ENCODE measurements at places on chromosomes 16 and 17. TPM values are rescaled to one million over a fixed set of nuclear protein-coding genes. Genes with fewer than 3 reads are reported as not detected.

Gene BRIP1
- 12.0 TPM for total RNA-seq

Gene KRTAP4-1
- total RNA-seq: not detected

DNA sequence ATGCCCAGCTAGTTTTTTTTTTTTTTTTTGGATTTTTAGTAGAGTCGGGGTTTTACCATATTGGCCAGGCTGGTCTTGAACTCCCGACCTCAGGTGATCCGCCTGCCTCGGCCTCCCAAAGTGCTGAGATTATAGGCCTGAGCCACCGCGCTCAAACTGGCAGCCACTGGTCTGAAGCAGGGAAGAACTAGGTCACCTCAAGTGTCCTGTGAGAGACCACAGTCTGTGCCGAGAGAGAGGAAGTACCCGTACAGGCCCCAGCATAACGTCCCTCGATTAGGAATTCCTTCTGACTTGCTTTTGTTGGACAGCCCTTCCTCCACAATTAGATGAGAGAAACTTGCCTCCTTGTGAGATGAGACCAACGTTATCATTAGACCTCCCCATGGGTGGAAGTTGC lies 13.7 kb upstream of the CD300E start:
- H3K36me3 ChIP-seq: no peaks in the 10 kb centered on the region
- H3K27ac ChIP-seq: no peak overlapping the region
- no peak overlapping the region for H3K4me3 ChIP-seq
- no peak for DNase-seq

DNA sequence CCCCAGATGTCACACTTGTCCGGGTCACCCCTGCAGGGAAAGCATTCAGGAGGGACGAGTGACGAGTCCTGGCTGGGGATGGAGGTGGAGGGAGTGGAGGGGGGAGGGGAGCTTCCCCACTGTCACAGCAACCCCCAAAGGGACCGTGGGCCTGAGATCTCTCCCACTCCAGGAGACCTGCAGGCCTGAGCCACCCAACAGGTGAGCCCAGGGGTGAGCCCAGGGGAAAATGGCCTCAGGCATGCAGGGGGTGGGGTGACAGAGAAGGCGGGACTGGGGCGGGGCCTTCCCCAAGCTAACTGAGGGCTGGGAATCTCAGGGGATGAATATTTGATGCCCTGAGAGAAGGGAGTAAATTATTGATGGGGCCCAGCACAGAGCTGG lies 2.4 kb downstream of the USH1G start:
- H3K27ac ChIP-seq: no peak overlapping the region
- H3K4me3 ChIP-seq: no peak overlapping the region
- H3K36me3 ChIP-seq: no peaks in the 10 kb centered on the region
- DNase-seq: no peak
- H3K27me3 ChIP-seq: peaks cover 38% of the 10 kb centered on the region

- no peak for DNase-seq
- H3K4me3 ChIP-seq: no peak overlapping the region
- no peaks in the 10 kb centered on the region for H3K4me1 ChIP-seq
- no peak overlapping the region for H3K27ac ChIP-seq
Measured at GRCh38 chr17:62761884-62762283, 46.2 kb downstream of the MARCHF10 start.

- H3K36me3 ChIP-seq: no peaks in the 10 kb centered on the region
- DNase-seq: no peak
- no peak overlapping the region for H3K4me3 ChIP-seq
- H3K4me1 ChIP-seq: no peaks in the 10 kb centered on the region
- no peak overlapping the region for H3K27ac ChIP-seq
- peaks cover 4% of the 10 kb centered on the region for H3K27me3 ChIP-seq
Measured at GRCh38 chr16:83615141-83615952, 192.4 kb upstream of the HSBP1 start.

Gene ASIC2
- total RNA-seq: not detected

- no peaks in the 10 kb centered on the region for H3K36me3 ChIP-seq
- no peaks in the 10 kb centered on the region for H3K27me3 ChIP-seq
- H3K4me3 ChIP-seq: no peak overlapping the region
- no peaks in the 10 kb centered on the region for H3K4me1 ChIP-seq
- no peak overlapping the region for H3K27ac ChIP-seq
Measured at GRCh38 chr16:75241955-75242354, 9.5 kb downstream of the BCAR1 start.

All from activated naive CD4-positive, alpha-beta T cell treated with anti-CD3 and anti-CD28 coated beads for 36 hours (primary cell).